ENCODE measurements at places on chromosomes 7 and 10.

DNA sequence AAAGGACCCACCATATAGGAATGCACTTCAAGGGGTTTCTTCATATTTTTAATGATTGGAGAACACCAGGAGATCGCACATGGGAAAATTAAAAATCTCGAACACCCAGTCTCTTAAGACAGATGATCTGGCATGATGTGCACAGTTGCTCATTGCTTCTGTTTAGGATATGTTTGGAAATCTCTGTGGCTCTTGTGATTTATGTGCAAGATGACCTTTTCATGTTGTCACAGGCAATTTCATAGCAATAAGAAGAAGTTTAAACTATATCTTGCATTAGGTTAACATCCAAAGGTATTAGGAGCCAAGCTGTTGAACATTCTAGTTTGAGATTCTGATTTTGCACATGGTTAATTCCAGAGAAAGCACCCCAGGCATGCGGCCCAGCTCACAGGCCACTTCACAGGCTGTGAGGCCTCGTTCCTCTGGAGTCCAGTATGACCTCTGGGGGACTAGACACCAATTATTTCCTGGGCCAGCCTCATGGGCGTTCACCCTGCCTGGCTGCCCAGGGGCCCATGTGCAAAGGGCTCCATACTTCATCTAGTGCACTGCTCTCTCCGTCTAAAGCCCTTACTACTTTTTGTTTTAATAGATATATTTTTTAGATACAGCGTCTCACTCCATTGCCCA is 28.4 kb downstream of the CAMK1D start:
- DNase-seq, result no peak

DNA sequence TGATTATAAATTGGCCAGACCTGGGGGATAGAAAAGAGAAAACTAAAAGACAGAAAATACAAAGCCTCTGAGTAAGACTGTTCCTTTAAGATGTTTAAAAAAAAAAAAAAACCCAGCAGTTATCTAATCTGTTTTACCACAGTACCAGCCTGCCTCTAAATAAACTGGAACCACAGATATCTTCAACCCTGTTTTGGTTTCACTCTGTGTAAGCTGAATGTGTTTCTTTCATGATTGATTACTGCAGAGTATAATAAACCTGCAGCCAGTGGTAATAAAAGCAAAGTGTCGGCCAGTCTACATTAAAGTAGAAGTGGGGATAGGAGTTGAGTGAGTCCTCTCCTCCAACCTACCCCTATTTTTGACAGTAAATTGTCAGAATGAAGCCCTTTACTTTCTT is 40.6 kb downstream of the MGAM2 start:
- DNase-seq, result no peak

DNA sequence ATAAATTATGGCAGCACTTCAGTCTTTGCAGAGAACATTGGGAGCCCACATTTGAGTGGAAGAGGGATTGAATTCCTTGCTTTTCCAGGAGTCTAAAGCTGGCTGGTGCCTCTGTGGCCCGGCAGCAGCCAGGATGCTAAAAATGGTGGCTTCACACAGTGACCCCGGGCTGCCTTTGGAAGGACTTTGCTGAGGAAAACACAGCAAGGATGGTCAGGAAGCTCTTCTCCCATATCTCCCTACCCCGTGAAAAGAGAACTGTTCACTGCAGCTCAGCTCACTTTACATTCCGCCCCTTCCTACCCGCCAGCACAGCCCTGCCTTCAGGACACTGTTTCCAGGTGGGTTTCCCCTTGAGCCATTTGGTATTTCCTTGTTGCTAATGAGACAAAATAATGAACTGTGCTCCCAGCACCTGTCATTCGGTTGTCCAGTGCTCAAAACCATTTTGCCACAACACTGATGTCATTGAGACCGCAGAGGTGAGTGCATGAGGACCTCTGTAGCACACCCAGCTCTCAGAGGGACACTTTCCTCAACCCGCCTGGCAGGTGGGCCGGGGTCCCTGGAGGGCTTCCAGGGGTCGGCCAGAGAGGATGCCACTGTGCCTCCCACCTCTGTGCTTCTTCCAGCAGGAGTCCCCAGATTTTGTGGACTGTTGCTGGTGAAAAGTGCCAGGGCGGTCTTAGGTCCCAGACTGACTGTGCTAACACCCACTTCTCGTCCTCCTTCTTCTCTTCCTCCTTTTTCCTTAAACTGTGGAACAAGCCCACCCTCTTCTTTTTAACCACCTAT is 255.7 kb upstream of the PPP2R2D start:
- no peak for DNase-seq

GRCh38 chr10:8633909-8634308 is 579.4 kb downstream of the GATA3 start:
- DNase-seq, result no peak

- DNase-seq, result no peak
Observed at GRCh38 chr10:102211615-102212299, 14.3 kb upstream of the ELOVL3 start.

- DNase-seq, result no peak
Observed at GRCh38 chr10:100101192-100102076, 19.8 kb upstream of the CPN1 start.

GRCh38 chr7:44080118-44080517 is 2.2 kb downstream of the POLM start:
- no peak for DNase-seq

DNA sequence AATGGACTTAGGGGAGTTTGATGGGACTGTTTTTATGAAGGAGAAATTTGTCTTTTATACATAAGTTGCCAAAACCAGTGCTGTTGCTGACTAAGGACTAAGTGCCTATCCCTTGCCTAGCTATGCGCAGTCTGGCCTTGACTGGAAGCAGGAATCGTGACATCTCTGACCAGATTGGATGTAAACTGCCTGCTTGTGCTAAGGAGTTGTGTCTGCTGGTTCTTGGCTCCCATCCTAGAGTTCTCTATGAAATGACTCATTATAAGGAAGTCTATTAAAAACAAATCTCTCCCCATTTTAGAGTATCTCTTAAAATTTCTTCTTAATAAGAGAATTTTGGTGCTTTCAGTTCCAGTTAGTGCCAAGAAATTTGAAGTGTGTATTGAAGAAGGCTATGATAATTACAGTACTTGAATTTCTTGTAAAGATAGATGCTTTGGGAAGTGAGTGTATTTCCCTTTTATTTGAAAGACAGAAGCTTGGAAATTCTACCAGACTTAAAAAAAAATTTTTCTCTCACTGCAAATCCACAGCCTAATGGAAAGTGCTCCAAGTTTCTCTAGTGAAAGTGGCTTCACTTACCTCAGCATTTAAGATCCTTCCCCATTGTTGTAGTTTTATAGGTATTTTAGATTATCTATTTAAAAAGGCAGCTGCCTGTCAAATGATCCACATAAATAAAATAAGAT is 77.6 kb downstream of the BICC1 start:
- no peak for DNase-seq

- no peak for DNase-seq
Observed at GRCh38 chr10:68787813-68788212, 39.5 kb upstream of the STOX1 start.

GRCh38 chr7:130092598-130092997 is 22.3 kb downstream of the KLHDC10 start:
- DNase-seq, result no peak

- DNase-seq, result no peak
Observed at GRCh38 chr10:78830062-78830975, 238.4 kb upstream of the ZMIZ1 start.

GRCh38 chr7:152871005-152871677 is 111.6 kb downstream of the ACTR3B start:
- no peak for DNase-seq

GRCh38 chr10:1215862-1216573 is 159.8 kb downstream of the WDR37 start:
- DNase-seq, result no peak

DNA sequence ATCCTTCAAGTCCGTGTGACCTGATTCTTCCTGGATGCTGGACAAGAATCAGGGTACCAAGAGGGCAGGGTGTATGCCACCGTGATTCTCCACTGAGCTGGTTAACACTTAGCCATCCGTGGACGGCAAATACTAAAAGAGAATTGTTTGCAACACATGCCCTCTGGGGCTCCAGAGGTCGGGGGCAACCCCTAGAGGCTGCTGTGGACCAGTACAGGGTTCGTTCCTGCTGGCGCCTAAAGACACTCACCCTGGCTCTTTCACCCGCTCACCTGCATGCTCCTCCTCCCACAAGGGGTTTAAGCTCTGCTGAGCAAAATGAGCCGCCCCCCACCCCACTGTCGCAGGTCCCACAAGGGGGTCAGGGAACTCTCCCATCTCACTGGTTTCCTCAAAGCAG is 148.7 kb upstream of the ITGB1 start:
- DNase-seq, result no peak

DNA sequence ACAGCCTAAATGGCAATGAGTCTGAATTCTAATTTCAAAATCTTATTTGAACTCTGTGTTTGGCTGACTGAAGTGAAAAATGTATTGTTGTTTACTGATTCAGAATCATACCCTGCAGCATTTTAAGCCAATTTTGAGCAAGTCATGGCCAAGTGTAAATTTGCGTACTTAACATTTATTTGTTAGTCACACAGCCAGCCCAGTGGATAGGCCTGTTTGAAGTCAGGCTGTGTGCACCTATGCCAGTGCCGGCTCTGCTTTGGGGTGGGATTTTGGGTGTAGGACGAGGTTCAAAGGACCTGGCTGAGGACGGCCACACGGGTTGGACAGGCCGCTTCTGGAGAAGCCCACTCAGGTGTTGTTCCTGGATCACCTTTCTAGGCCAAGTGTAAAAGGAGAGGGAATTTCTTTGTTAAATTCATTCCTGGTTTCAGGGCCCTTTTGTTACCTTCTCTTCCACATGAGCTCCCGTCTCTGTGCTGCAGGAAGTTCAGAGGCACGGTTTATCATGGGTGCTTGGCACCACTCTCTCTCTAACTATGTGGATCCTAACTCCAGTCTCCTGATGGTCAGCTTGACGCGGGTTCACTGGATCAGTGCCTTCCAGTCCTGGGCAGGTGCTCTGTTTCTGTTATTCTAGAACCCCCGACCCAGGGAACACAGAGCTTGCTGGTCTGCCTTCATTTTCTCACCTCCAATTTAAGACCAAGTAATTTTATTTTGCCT is 84.7 kb downstream of the CCNY start:
- DNase-seq, result no peak

GRCh38 chr7:124033095-124033806 is 384 bp upstream of the TMEM229A start:
- no peak for DNase-seq

Data from stimulated activated CD8-positive, alpha-beta memory T cell treated with anti-CD3 and anti-CD28 coated beads, Interleukin-4, amount 100 ng/mL, for 1 hour (primary cell).